CD4-positive, alpha-beta T cell treated with Interleukin-4 for 4 hours (primary cell): ENCODE measurements at places on chromosomes 2 and 18.

GRCh38 chr2:140270224-140270623, 1490.0 kb upstream of the NXPH2 start:
- DNase-seq: no peak

- DNase-seq: no peak
Measured at GRCh38 chr2:32838418-32838817, 108.3 kb upstream of the LTBP1 start.

- no peak for DNase-seq
Measured at GRCh38 chr2:219228911-219229304, 528 bp downstream of the ATG9A start.

- no peak for DNase-seq
Measured at GRCh38 chr2:240466579-240467148, 31.2 kb downstream of the GPC1 start.

DNA sequence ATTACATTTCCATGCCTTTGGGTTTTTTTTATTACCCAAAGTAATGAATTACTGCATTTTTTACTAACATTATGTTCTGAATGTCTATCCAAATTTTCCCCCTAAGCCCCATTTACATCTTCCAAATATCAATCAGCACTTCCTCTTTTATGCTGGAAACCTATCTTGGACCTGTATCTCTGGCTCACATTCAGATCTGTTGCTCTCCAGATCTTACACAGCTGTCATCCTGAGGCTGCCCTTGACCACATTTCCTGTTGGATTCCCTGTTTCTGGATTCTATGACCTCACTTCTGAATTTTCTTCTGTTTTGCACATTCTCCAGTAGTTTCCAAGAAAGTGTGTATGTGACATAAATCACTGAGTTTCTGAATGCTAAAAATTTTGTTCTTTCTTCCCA, 146.7 kb downstream of the PDE1A start:
- DNase-seq: no peak

- DNase-seq: no peak
Measured at GRCh38 chr2:241000831-241001321, 2.5 kb downstream of the SNED1 start.

GRCh38 chr2:158232476-158232875, 130.8 kb downstream of the UPP2 start:
- no peak for DNase-seq

GRCh38 chr2:106970471-106971261, 84.7 kb upstream of the ST6GAL2 start:
- DNase-seq: no peak

GRCh38 chr2:191001624-191002023, 12.3 kb downstream of the STAT1 start:
- DNase-seq: no peak

DNA sequence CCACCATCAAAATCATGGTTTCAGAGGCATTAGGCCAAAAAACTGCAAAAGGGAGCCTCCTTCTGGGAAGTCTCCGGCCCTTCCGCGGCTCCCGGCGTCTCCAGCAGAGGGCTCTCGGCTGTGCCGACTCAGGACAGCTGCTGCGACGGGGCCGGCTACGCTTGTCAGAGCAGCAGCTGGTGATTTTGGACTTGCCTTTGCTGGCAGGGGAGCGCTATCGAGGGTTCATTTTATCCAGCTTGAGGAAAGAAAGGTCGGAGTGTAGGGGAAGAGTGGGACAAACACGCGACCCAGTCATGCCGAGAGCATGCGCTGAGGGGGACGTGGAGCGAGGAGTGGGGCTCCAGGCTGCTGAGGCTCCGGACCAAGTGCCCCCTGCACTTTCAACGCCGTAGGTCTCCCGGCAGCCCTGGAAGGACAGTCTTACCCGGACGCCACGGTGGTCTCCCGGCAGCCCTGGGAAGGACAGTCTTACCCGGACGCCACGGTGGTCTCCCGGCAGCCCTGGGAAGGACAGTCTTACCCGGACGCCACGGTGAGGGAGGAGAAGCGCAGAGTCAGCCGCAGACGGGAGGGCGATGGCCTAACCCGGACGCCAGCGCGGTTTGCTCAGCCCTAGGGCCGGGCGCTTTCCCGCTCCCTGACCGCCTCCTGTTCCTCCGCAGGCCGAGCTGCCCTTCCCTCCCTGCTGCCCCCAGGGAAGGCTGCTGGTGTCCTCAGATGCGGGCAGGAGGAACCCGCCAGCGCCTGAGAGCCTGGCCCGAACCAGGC, 21.7 kb downstream of the DDX18 start:
- DNase-seq: peak; percentile 6

DNA sequence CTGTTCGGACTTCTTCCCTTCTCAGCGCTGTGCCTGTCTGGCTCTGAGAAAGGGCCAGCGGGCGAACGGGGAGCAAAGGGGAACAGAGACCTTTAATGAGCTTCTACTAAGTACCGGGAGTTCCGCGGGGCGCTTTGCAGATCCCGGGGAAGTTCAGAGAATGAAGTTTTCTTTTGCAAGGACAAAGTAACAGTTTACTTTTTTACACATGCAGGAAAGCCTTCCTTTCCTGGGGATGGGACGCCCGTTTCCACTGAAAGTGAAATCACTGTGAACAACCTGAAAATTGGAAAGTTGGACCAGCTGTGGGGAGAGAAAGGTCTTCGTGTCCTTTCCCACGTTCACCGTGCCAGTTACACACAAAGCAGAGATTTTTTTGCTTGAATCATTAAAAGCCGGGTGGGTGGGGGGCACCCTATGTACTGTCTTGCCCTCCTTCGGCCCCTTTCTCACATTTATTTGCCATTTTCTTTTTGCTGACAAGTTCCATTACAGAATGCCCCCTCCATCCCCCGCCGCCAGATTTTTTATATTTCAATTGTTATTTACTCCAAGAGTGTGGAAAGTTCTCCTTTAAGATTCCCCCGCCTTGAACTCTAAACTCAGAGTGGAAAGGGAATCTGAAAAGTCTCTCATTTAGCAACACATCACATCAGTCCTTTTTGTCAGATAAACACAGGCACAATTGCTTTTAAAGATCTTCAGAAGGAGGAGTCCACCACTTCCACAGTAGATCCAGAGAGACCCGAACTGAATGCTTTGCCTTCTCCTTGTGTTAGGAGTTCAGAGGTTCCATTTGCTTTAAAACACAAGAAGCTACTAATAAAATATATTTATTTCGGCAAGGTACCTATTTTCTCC, 1.1 kb upstream of the FN1 start:
- no peak for DNase-seq

- DNase-seq: no peak
Measured at GRCh38 chr2:51791496-51791895, 759.6 kb upstream of the NRXN1 start.

DNA sequence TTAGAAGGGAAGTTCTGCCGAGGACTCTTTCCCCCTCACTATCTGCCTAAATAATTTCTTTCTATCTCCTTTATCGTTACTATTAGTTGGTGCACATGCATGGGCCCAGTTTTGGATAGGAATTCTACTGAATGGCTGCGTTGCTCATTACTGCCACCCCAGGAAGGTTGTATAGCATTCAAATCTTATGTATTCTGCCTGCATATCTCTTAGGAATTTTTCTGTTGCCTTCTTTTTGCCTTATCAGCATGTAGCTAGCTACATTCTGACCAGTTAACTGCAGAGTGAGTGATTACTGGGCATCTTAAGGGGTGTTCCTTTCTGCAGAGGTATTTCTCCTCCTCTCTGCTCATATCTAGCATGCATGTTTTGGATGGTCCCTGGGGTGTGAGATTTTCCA, 239.6 kb downstream of the TDRD15 start:
- DNase-seq: no peak

DNA sequence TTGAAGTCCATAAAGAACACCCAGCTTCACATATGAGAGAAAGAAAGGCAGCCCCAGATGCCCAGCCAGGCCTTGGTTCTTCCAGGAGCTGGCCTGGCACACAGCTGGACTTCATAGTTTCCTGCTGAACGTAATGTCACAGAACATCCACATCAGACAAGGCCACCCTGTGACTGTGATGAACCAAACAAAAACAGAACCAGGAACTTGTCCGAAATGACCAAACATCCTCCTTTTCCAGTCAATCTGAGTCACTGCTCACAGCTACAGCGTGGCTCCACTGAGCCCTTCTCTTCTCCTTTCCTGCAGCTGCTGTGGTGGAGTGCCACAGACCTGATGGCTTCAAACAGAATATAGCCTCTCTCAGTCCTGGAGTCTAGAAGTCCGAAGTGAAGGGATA, 45.4 kb upstream of the PAPOLG start:
- no peak for DNase-seq

DNA sequence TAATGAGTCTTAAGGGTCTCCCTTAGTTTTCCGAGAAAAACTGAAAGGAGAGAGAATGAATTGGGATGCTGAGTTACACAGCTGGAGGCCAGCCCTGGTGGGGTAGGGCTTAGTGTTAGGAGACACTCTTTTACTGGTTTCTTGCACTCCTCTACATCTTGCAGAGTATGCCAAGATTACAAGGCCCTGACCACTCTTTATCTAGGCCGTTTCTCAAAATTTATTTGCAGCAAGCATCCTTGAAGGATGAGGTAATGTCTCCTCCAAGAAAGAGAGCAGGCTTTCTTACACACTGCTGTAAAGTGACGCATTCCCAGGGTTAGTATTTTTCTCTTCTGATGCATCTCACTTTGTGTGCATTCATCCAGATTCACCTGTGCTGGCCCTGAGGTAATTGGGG, 166.2 kb downstream of the TDRD15 start:
- DNase-seq: no peak

DNA sequence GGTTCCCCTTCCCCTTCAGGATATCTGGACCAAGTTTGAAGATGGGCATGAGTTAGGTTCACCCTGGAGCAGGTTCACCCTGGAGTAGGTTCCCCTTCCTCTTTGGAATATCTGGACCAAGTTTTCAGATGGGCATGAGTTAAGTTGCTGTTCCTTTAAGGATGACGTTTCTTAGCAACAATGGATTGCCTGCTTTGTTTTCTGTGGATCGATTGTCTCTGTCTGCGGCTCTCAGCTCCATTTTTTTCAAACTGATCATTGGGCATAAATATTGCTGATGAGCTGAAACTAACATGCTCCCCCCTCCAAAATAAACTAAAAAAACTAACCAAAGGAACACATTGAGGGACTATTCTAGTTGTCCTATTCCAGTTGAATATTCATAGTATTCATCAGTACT, 149.5 kb downstream of the SPP2 start:
- DNase-seq: no peak

DNA sequence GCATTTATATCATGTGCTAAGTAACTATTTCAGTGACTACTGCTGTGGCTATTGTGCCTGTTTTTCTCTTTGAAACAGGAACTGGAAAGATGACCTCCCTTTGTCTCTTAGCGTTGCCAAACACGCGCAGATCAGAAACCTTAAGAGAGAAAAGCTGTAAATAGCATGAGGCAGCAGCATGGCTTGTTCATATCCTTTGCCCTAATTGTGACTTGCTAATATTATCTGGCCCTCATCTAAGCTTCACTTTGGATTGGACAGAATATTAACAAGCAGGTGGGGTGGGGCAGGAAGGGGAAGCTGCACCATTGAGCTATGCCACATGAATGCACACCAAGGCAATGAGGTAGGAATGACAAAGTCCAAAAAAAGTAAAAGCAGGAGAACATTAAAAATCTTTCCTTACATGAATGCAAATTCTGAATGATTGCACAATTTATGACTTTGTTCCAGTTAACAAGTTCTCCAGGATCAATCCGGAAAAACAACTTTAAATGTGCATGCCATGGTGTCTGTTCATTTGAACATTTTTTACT, 128.4 kb downstream of the IRS1 start:
- no peak for DNase-seq

DNA sequence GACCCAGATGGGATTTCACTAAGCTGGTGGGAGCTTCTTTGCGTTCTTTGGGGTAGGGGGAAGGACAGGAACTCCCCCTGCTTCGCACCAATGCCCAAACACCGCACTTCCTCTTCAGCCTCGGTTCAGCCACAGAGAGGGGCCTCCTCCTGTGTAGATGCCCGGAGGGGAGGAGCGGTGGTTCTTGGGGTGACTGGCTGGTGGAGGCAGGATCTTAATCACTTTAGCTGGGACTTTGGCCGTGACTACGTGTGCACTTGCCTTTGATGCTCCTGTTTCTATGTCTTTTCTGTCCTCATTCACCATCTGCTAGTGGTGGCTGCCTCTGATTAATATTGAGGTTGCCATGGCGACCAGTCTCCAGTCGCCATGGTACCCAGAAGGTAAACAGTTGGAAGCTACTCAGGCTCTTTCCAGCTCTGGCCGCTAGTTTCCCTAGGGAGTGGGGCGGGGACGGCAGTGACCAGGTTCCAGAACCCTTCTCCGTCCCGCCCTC, 1.9 kb downstream of the CNGA3 start:
- DNase-seq: no peak

DNA sequence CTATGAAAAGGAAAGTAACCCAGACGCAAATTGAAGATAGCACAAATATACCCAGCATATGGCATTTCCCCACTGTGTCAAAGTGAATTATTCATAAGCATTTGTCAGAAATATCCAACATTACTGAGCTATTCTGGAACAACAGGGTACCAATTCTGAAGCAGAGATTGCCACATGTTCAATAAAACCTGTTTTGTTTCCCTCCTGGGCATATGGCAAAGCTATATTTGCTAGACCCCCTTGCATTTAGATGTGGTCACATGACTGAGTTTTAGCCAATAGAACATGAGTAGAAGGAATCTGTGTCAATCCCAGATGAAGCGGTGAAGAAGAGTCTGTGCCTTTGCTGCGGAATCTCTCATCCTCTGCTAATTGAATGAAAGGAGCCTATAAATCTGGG, 296.4 kb upstream of the DLGAP1 start:
- DNase-seq: no peak

DNA sequence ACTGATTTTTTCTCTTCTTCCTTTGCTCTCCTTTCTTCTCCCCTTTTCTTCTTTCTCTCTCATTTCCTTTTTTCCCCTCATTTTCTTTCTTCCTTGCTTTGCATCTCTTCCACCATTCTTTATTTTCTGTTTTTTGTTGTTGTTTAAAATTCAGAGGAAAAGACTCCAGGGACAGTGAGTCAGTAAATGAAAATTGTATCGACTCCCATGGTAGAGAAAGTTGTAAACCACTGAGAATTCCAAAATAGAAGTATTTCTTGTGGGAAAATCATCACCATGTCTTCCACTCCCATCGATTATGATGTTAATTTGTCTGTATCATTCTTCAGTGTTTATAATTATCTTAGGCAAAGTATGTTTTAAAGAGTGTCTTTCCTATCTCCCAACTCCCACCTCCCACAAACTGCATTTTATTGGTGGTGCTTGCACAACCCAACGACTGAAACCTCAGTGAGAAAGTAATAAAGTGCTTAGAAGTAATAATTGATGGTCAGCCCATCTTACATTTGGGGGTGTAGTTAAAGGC, 134.3 kb downstream of the IRS1 start:
- DNase-seq: no peak

- DNase-seq: no peak
Measured at GRCh38 chr18:58484989-58485981, 143.6 kb downstream of the ALPK2 start.

DNA sequence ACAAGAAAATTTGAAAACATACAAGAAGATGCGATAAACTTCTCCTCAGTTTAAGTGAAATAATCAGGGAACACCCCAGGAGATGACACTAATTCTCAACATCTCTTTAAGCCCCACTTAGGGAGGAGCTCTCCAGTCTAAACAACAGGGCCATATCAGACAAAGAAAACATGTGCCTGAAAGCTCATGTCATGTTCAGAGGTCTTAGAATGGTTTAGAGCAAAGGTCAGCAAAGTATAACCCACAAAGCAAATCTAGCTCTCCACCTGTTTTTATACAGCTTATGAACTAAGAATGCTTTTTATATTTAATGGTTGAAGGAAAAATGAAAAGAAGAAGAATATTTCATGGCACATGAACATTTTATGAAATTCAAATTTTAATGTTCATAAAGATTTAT, 155.6 kb upstream of the NOL4 start:
- DNase-seq: no peak

- DNase-seq: no peak
Measured at GRCh38 chr2:239015901-239016675, 168.2 kb downstream of the TWIST2 start.

GRCh38 chr2:174985614-174986013, 19.6 kb downstream of the CHN1 start:
- no peak for DNase-seq
